ENCODE measurements at places on chromosomes 6 and 20.

DNA sequence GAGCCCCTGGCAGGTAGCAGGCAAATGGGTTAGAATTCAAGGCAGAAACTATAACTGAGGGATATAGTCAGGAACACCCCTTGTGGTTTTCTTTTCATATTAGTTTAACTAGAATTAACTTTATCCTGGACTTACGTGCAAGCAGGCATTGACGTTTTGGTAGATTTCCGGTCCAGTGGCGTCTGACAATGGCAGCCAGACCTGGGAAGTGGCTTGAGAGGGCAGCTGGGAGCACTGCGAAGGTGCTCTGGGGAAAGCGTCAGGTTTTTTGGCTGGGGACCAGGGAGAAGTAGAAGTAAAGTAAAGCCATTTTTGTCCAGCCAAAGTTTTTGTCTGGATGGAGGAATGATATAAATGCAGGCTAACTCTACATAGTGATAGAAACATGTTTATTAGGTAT, 8.4 kb upstream of the ACSS1 start:
- DNase-seq = no peak

GRCh38 chr6:8875986-8876385, 440.6 kb upstream of the SLC35B3 start:
- no peak for DNase-seq

- DNase-seq = no peak
Measured at GRCh38 chr6:106154326-106154725, 68.2 kb downstream of the PRDM1 start.

DNA sequence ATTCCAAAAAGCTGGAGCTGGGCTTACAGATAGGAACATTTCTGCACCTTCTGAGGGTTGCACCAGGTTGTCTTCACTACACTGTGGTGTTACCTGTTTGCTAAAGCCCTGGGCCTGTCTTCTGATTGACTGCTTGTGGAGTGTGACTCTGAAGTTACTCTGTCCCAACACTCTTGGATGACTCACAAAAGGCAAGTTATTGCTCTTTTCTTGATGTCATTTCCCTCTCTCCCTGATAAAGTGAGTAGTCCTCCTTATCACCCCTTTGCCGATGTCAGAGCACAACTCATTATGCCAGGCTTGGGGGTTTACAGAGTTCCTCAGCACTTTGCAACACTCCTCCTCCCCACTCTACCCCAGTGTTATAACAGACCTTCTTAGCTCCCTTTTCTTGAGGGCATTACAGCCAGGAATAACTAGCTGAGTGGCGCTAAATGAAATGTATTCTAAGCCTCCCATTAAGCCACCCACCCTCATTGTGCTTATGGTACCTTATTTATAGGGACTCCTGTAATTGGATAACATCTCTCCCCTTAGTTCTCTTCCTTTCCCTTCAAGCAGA, 36.1 kb upstream of the NKX2-4 start:
- no peak for DNase-seq

DNA sequence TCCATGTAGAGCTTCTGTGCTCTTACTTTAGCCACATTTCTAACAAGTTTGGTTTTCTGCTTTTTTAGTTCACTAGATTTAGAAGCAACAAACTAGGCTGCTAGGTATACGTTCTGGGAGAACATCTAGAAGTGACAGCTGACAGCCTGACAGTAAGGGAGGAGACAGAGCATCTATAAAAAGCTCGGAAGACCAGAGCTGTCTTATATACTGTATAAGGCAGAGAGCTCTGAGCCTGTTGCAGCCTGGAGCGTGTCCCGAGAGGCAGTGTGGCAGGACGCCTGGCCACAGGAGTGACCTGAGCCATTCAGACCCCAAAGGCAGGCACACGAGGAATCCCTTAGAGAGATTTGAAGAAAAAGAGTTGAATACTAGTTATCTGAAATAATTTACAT, 24.6 kb downstream of the PPP1R14C start:
- DNase-seq = no peak

DNA sequence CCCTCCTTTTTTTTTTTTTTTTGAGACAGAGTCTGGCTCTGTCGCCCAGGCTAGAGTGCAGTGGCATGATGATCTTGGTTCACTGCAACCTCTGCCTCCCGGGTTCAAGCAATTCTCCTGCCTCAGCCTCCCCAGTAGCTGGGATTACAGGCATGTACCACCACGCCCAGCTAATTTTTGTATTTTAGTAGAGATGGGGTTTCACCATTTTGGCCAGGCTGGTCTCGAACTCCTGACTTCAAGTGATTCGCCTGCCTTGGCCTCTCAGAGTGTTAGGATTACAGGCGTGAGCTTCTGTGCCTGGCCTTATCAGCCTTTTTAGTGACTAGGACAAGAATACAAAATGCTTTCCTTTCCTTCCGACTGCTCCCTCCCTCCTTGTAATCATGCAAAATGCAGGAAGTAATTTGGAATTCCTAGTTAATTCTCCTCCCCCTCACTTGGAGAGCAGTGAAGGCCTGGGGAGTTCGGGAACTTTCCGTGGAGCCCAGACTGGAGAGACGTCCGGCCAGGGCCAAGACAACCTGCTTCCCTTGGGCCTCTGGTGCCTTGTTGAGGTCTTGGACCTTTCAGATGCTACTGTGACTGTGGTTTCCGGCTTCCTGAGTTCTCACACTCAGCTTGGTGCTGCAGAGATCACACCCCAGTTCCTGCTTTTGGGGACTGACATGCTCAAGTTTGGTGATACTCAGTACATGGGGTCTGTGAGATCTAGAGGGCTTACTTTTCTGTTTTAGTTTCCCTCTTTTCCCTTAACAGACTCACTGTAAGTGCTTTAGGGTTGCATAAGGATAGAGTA, 3.9 kb upstream of the PHF20 start:
- peak; percentile 40 for DNase-seq

GRCh38 chr6:38427492-38428210, 212.1 kb downstream of the BTBD9 start:
- no peak for DNase-seq

GRCh38 chr6:104591573-104592334, 268.0 kb downstream of the HACE1 start:
- DNase-seq = no peak

DNA sequence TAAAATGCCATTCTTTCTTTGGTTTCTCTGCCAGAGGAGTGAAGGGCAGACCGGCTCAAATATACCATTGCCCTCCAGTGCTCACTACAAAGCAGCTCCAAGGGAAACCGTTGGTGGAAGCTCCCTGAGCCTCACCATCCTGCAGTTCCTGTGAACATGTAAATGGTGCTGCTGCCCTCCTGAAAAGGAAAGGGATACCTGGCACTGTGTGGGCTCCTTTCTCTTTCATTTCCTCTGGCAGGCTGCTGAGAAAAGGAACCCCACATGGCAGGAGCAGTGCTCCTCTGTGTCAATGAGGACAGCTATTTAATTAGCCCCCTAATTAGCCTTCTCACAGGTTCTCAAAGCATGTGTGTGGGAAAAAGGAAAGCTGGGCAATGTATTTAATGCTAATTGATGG, 142.5 kb downstream of the KLHL32 start:
- DNase-seq = no peak

DNA sequence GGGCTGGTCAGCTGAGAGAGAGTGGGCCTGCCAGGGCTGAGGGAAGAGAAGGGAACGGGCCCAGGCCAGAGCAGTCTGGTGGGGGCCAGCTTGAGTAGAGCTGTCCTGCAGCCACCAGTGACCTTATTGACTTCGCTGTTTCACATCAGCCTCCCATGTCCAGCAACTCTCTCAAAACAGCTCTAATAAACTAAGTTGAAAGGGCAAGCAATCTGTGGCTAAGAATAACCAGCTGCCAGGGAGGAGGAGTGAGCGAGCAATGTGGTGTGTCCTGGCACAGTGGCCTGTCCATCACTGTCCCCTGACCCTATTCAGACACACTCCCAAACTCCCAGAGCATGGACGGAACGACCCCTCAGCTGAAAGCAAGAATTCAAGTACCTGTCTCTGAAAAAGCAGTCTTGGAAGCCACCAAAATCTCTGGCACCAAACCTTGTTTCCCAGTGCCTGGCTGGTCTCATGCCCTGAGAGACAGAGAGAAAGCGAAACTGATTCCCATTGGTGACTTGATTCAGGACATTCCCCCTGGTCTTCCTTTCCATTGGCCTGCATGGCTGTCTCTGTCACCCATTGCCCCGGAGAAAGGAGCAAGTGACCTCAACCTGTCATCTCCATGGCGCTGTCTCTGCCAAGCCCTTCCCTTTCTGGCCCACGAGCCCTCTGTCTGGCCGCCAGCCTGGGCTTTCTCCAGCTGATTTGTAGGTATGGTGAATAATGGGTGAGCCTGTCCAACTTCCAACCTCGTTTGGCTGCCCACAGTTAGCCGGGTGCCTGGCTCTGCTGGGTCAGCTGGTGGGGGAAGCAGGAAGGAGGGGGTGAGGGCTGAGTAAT, at the start of gene DDO:
TSS of gene DDO (minus strand) at position 490 of the 831 bp plus-strand sequence. CDS start 2,113 bp downstream, outside the sequence.
- DNase-seq = no peak

GRCh38 chr20:37315021-37315451, 25.6 kb downstream of the MANBAL start:
- DNase-seq = no peak
